Fibroblast of the aortic adventitia (primary cell): ENCODE measurements at places on chromosomes 1 and 21.

GRCh38 chr1:65255035-65255655, 54.2 kb upstream of the DNAJC6 start:
- peak; percentile 17 for DNase-seq

- DNase-seq = no peak
Measured at GRCh38 chr1:159007726-159008125, 2.0 kb upstream of the IFI16 start.

- DNase-seq = no peak
Measured at GRCh38 chr1:40697436-40697835, 5.9 kb downstream of the NFYC start.

DNA sequence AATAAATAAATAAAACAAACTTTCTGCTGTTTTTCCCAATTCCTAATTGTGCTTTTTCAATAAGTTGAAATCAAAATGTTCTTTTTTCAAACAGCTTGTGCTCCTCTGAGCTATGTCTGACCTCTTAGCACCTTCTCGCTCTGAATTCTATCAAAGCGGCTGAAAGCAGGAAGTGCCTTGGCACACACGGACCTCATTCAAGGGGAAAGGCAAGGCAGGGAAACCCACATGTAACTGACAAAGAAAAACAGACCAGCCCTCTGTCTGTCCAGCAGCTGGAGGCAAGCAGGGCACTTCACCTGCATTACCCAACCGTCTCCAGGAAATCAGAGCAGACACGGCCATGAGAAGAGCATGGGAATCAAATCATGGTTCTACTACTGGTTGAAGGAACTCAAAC, 56.7 kb downstream of the PLPP3 start:
- no peak for DNase-seq

GRCh38 chr21:35677298-35677841, 383.0 kb downstream of the SETD4 start:
- no peak for DNase-seq

DNA sequence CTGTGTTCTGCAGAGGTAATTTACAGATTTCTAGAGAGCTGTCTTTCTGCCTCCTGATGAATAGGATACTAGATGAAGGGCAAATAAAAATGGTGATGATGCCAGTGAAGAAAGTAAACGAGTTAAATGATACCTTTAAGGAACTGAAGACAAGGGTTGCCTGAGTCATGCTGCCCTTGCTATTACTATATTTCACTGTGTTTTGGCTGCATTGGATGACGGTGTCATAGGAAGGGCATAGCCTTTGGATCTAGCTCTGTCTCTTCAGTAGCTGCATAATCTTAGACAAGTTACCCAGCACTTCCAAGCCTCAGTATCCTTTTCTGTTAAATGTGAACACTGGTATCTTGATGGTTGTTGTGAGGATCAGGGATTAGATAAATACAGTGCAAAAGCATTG, 131.5 kb upstream of the FGGY start:
- DNase-seq = no peak

DNA sequence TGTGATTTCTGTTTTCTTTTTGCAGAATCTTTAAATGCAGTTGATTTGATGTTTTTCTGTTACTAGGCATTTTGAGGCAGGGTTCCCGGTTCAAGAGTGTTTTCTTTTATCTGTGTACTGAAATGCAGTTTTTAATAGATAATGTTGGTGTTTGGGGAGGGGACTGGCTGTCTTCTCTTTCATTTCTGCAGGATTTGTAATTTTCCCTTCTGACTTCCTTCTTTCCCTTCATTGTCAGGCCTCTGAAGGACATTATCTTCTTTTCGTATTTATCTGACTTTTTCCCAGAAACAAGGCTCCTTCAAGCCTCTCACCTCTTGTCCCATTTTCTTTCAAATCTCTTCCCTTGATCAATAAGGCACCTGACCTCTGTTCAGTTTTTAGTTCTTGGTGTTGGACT, 1.5 kb upstream of the GALNT2 start:
- DNase-seq = no peak

DNA sequence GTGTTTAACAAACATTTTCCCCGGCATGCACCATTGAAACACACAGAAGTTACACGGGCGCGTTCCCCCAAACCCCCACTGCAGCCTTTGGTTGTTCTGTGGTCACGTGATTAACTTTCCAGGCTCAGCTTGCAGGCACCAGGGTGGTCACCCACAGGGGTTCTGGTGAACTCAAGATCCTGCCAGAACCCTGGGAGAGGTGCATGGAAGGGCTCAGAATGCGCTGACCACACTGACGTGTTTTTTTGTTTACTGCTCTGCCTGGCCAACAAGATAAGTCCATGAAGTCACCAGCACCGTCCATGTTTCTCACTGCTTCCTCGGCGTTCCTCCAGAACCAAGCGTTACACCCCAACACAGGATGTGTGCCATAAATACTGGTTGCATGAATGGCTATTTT, 229.5 kb upstream of the VAMP3 start:
- DNase-seq = peak; percentile 52
